ENCODE measurements at places on chromosomes 1 and 21.

DNA sequence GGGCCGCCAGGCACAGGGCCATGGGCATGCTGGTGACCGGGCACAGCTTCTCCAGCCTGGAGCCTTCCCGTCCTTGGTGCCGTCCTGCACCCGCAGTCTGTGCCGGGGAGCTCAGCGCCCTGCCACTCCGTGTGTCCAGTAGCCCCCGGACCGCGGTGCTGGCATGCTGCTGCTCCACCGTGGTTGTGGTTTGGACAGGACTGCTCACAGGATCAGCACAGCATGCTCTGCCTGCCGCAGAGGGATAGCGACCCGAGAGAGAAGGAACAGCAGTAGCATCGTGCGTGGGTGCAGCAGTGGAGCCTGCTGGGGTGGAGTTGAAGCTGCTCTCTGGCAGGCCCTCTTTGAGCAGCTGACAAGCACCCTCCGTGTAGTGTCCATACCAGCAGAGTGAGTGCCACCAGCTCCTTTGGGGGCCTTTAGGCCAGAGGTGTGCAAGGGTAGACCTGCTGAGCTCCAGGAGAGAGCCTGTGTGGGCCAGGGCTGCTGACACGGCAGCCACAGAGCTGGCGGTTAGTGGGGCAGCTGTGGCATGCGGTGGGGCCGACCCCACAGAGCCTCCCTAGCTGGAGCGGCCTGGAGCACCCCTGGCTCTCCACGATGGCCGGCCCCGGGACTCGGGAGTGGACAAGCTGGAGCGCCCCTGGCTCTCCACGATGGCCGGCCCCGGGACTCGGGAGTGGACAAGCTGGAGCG lies 6.4 kb upstream of the PCBP3 start:
- DNase-seq: no peak

DNA sequence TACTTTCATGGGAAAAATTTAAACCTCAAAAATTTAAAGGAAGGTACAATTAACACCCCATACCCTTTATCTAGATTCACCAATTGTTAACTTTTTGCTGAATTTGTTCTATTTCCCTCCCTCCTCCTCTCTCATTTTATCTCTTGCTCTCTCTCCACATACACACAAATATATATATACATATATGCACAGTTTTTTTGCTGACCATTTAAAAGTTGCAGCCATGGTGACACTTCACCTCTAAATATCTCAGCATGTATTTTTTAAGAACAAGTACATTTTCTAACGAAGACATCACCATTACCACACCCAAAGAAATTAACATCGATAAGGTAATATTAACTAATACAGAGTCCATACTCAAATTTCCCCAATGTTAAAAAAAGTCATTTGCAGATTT lies 33.9 kb downstream of the LRIG2 start:
- no peak for DNase-seq

DNA sequence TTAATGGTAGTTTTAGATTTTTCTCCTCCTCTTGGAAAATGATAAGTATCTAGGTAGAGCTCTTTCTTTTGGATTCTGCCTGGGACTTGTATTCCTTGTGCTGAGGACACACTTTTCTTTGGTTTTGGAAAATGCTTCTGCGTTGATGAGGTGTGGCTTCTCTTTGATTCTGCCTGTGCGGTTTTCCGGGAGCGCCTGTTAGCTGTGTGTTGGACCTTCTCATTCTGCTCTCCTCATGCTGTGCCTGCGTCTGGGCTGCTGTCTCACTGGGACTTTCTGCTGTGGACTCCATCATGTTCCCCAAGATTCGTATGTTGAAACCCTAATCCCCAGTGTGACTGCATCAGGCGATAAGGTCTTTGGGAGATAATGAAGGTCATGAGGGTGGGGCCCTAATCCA lies 21.0 kb downstream of the C1orf174 start:
- no peak for DNase-seq

- no peak for DNase-seq
Measured at GRCh38 chr1:209522826-209523225, 60.7 kb upstream of the CAMK1G start.

- no peak for DNase-seq
Measured at GRCh38 chr21:33011462-33011861, 14.3 kb upstream of the OLIG2 start.

- no peak for DNase-seq
Measured at GRCh38 chr1:234114648-234115307, 210.3 kb downstream of the SLC35F3 start.

DNA sequence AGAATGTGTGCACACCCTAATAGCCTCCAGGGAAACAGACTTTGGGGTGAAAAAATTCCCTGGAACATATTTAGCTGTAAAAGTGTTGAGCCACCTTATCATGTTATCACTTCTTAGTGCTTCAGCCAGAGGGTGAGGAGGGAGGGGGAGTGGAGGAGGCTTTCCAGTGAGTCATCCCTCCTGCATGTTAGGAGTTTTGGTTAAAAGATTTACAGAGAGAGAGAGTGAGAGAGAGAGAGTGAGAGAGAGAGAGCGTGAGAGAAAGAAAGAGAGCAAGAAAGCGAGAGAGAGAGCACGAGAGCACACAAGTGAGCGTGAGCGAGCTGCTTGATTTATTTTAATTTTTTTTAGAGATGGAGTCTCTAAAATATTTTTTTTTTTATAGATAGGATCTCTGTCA lies 13.5 kb upstream of the CACNA1E start:
- no peak for DNase-seq

GRCh38 chr1:90704817-90705216 lies 12.3 kb downstream of the BARHL2 start:
- DNase-seq: no peak

DNA sequence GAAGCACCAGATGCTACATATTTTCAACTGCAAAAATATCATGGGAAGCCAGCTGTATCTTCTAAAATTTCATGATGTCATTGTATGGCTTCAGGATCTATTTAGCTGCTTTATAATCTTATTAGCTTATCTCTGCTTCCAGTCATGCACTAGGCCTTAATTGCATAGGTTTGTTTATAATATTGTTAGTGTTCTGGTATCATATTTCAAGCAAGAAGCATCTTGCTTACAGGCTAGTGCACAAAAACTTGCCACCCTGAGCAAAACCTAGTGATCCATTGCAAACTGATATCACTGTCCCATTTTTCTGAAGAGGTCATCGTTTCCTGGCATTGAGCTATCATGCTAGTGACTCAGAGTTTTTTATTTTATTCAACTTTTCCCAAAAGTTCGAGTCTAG lies 15.7 kb upstream of the NRIP1 start:
- DNase-seq: no peak

DNA sequence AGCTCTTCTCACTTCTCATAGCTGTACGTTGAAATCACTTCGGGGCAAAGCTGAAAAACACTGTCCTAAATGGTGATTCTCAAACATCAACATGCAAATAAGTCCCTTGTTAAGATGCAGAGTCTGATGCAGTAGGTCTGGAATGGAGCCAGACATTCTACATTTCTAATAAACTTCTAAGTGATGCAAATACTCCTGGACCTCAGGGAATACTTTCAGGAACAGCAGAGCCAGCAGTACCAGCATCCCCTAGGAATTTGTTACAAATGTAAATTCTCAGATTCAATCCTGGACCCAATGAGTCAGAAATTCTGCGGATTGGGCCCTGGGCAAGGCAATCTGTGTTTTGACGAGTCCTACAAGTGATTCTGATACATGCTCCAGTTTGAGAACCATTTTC lies 152.3 kb downstream of the PCNX2 start:
- DNase-seq: no peak

GRCh38 chr1:201792534-201793305 lies 36.2 kb upstream of the IPO9 start:
- DNase-seq: peak; percentile 53

GRCh38 chr1:206014601-206015000 lies 9.1 kb downstream of the CTSE start:
- DNase-seq: no peak

GRCh38 chr1:117644696-117645311 lies 39.0 kb downstream of the TENT5C start:
- no peak for DNase-seq

DNA sequence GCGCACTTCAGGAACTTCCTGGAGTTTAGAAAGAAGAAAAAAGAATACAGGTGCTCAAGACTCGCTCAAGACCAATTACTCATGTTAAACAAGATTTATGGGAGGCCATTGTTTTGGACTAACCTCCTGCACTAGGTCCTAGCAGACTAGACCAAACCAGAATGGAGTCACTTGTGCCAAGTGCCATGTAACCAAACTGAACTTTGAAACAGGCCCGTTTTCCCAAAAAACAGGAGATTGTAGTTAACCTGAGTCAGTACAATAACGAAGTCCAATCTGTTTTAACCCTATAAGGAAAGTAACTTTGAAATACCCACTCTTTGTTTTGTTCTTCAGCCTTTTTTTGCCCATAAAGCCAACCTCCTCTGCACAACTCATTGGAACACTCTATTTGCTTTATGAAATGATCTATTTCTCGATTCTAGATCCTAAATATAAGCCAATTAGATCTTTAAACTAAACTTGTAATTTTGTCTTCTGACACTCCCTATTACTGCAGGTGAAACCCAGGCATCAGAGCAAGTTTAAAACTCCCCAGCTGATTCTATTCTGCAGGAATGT lies 695 bp upstream of the NTPCR start:
- DNase-seq: no peak

- no peak for DNase-seq
Measured at GRCh38 chr1:29469457-29469856, 233.1 kb downstream of the PTPRU start.

Measured in GDM1 (cell line).